AG20443 (cell line): ENCODE measurements at places on chromosomes 16 and 17.

- DNase-seq = no peak
Measured at GRCh38 chr16:71811261-71811803, 2.7 kb upstream of the AP1G1 start.

DNA sequence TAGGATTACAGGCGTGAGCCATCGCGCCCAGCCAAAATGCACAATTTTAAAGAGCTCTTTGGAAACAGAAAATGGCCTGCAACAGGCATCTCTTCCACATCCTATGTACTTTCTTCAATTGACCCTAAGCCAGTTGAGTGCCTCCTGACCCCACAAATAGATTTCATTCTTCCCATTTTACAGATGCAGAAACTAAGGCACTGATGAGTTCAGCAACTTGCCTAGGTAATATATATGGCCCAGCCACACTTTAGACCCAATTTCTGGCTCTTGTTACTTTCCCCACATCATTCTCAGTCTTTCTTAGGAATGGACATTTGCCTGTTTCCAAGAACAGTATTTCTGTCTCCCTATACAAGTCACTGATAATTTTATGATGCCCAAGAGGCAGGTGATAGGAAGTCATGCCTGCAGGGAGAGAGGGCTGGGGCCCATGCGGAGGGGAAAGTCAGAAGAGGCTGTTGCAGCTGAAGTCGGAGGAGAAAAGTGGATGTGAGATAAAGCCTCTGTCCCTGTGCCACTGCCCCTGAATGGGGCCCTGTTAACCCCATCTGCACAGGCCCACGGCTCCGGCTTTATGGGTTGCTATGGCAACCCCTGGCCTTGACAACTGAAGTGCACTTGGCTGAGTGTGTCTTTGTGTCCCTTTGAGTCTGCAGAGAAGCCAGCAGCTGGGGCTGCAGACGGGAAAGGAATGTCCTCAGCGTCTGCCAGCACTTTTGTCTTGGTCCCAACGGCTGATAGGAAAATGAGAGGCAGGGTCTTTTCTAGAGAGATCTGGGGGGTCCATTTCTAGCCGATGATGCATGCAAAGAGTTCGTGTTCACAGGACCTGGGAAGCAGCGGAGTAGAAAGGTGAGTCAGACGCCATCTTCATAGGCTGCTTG, 45.9 kb downstream of the ABAT start:
- no peak for DNase-seq

- no peak for DNase-seq
Measured at GRCh38 chr17:14784997-14785696, 480.0 kb downstream of the PMP22 start.

GRCh38 chr17:43490621-43491020, 6.8 kb downstream of the DHX8 start:
- DNase-seq = no peak

DNA sequence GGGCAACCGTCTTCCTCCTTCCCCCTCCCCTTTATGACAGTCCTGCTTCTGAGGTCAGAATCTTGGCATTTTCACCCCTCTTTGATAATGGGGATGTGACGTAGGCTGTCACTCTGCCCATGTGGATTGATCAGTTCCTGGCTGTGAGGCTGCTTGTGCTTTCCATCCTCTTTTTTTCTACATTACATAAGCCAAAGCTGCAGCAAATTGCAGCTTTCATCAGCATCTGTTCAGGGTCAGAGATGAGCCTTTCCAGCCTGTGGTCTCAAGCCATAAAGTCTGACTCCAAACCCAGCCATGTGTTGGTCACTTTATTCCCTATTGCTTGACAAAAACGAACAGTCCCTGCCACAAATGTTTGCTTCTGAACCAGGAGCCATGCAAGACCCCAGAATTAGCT, 535.1 kb downstream of the CDH11 start:
- no peak for DNase-seq

DNA sequence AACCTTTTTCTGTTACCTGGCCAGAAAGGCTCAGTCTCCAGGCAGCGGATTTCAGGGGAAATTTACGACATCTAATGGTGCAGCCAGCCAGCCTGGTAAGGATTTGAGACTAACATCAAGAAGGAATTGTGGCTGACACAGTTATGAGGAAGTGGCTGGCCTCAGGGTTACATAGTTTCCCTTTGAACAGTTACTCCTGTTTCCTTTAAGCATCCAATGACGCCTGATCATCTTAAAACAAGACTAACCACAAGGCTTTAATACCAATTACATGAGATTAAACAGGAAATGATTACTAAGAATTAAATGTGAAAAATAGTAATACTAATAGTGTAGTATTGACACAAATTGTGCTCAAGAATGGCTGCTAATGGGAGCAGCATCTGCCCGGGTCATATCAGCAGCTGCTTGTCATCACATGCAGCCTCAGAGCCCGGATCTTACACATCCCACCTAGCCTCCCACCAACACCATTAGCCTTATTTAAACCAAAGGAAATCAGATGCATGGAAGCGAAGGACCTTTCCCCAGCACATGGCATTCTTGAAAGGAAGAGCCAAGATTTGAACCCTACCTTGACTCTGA, 431.8 kb downstream of the PMP22 start:
- DNase-seq = peak; percentile 65

DNA sequence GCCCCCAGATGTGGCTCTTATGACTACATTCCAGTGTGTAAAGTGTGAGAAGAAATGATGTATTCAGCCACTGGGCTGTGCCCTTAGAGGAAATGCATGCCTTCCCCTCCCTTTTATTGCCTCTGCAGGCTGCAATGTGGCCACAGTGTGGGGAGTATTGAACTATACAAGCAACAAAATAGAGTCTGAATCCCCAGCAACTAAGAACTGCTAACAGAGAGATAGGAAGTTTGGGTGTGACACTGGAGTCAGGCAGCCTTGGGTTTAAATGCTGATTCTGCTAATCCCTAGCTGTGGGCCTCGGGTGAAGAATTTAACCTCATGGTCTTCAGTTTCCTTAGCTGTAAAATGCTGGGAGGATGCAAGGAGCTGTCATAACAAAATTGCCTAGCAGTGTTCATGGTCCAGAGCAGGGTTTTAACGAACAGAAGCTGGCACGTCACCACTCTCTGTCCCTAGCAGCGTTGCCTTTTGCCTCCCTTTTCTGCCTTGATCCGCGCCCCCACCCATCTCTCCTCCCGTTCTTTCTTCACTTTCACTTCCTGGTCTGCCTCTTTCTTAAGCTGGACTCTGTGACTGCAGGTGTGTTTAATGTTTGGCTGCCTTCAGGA, 50.3 kb downstream of the KPNA2 start:
- DNase-seq = peak; percentile 13

GRCh38 chr16:65318138-65318537, 196.3 kb upstream of the CDH11 start:
- no peak for DNase-seq

DNA sequence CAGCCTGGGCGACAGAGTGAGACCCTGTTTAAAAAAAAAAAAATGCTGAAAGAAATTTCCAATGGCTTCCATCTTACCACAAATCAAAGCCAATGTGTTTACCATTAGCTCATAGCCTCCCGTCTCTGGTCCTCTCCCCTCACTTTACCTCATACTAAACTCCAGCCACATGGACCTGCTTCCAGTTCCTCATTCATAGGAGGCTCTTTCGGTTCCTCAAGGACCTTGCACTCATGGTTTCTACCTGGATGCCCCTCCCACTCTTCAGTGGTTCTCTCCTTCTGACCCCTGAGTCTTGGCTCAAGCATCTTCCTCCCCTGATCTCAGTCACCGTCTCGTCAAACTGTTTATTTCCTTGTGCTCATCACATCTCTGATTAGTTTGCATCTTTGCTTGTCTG, 3.8 kb upstream of the DEF8 start:
- no peak for DNase-seq

- DNase-seq = no peak
Measured at GRCh38 chr17:77493238-77493820, 352.6 kb downstream of the SEC14L1 start.

- DNase-seq = no peak
Measured at GRCh38 chr16:53692146-53692545, 11.5 kb downstream of the RPGRIP1L start.

DNA sequence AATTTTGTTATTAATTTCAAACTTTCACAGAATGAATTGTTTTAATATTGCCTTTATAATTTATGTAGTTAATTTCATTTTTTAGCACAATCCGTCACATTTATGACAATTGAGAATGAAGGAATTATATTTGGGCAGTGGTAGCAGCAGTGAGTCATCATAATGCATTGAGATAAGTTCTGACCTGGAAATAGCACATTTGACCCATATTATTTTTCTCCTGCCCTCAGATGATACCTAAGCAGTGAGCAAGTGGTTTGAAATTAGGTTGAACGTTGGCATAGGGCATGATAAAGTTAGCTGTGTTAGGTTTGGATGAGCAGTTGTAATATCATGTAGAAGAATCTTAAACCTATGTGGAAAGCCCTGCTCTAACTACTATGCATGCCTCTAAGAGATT, 1431.3 kb upstream of the CDH8 start:
- DNase-seq = no peak

GRCh38 chr17:76702076-76702475, 8.7 kb downstream of the MXRA7 start:
- no peak for DNase-seq

- DNase-seq = peak; percentile 66
Measured at GRCh38 chr17:2262135-2262587, 41.4 kb downstream of the SMG6 start.
